Renal cortical epithelial cell (primary cell): ENCODE measurements at places on chromosomes 11 and 22.
A peak's percentile ranks its signal among the peaks of the same experiment; 100 is the strongest.

GRCh38 chr11:85132851-85133585 lies 494.1 kb downstream of the DLG2 start:
- DNase-seq, result no peak

- DNase-seq, result peak; percentile 51
Measured at GRCh38 chr11:83571302-83571701, 285.1 kb upstream of the CCDC90B start.

- no peak for DNase-seq
Measured at GRCh38 chr11:64876229-64876750, 2.1 kb downstream of the EHD1 start.

DNA sequence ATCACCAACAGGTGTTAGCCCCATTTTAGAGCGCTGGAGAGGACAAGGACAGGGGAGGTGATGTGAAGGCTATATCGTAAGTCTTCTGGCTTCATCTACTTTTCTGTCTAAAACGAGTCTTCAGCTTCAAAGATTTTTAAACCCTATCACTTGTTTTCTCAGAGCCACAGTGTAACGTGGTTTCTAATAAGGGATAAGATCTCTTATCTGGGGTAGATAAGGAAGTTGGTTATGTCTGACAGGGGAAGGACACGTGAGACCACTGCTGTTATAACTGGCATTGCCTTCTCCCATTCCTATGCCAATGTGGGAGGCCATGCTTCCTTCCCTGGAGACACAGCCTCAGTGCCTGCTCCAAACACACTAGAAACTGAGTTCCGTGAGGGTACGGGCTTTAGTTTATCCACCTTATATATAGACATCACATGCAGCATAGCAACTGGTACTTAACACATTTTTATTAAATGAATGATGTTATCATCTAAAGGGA lies 39.3 kb downstream of the LARGE2 start:
- no peak for DNase-seq

DNA sequence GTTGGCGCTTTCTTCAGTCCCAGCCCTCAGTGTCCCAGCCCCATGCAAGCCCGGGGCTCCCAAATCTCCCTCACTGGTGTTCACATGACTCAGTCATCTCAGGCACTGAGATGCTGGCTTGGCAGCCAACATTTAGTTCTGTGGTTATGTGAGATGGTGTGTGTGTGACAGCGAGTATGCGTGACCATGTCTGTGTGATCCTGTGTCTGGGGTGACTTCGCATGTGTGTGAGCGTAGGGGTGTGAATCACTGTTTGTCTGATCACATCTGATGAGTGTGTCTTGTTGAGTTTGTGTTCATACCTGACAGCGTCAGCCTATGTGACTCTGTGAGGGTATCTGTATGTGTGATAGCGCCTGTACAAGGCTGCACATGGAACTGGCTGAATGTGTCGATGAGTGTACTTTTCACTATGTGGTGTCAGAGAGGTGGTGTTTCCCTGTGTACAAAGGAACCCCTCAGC lies 16.2 kb downstream of the CREB3L1 start:
- no peak for DNase-seq

DNA sequence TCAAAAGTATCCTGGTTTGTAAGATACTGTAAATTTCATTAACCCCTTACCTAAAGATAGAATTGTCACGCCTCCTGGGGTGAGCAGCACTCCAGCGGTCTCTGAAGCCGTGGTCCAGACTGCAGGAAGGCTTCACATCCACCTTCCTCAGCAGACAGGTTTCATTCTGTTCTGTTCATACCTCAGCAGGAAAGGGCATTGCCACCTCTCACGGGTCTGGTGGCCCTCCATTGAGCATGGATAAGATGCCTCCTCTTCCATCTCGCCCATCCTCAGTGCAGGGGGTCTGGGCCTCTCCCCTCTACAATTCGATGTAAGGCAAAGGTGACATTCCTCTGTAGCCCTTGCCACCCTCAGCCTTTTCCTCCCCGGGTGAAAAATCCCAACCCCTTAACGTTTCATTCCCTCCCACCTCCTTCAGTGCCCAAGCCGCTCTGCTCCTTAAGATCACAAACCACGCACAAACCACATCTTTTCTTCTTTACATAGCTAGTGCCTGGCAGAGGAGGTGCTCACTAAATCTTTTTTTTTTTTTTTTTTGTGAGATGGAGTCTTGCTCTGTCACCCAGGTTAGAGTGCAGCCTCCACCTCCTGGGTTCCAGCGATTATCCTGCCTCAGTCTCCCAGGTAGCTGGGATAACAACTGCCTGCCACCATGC lies 28.5 kb downstream of the RPUSD4 start:
- no peak for DNase-seq

DNA sequence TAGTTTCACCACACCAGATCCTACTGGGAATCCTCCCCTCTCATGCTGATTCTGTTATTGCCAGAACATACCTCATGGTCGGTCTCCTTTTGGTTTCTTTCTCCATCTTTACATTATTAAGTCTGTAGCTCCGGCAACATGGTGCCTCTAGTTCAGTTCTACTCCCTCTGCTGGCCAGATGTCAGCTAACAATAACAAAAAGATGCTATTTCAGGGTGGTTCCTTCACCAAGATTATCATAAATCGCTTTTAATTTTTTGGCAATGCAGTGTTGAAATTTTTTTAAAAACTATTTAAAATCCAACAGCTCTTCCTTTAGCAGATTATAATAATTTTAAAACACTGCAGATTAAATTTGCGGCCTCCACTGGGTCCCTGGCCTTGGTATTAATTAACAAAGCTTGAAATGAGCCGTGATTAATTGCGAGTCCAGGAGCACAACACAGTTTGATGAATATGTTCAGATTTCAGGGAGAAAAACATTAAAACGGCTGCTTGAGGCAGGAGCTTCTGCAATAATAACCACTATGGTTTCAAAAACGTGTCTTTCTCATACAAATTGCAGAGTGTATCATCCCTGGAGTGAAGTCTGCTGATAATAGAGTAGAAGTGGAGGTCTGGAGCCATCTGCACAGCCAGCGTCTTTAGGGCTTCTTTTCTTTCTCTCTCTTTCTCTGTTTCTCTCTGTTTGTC lies 492.9 kb upstream of the KIRREL3 start:
- DNase-seq, result peak; percentile 31
